ENCODE measurements at places on chromosomes 1 and 21.
A peak's percentile ranks its signal among the peaks of the same experiment; 100 is the strongest.

DNA sequence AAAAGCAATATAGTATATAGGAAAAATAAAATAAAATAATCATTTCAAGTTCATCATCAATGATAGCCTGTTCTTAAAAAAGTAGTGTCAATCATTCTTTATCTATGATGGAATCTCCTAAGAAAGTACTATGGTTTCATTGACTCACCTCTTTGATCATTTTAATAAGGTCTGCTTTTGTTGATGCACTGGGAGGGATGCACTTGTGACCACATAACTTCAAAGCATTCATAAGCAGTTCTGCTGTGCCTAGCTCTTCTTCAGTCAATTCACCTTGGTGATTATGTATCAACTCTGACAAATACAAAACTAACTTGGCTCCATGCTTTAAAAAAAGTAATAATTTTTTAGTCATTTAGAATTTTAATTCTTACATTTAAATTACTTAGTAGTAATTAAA is 84.8 kb upstream of the GNG4 start:
- DNase-seq: no peak

GRCh38 chr21:45467221-45467779 is 62.3 kb downstream of the COL18A1 start:
- no peak for DNase-seq

DNA sequence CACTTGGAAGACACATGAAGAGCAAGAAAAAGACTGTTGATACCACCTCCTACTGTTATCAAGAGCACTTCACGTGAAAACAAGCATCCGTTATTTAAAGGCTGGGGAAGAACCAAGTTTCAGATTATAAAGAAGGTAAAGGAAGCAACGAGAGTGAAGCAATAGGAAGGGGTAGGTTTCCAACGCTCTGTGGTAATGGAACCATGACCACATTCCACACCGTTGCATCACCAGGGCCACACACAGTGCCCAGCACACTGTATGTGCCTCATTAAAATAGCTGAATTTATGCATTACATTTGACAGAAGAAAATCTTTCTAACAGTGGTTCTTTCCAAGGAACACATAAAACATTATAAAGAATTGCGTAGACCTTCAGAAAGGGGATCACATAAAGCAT is 435.8 kb downstream of the MRPL39 start:
- DNase-seq: no peak

DNA sequence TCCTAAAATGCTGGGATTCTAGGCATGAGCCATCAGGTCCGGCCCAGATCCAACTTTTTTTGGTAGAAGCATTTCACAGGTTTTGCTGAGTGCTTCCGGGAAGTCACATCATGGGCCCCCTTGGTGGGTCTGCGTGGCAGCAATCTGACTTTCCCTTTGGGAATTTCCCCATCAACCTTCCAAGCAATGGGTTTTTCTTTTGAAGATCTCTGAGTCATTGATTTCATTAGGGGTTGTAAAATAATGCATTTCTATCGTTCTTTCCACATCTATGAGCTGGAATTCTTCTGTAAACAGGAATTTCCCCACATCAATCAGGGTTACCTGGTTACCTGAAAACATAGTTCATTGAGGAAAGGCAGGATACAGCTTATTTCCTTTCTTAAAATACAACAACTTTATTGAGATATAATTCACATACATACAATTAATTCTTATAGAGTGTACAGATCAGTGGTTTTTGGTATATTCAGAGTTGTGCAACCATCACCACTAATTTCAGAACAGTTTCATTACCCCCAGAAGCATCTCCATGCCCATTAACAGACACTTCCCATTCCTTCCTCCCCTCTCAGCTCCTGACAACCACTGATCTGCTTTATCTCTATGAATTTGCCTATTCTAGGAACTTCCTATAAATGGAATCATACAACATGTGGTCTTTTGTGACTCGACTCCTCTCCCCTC is 9.9 kb upstream of the ZBTB17 start:
- no peak for DNase-seq

DNA sequence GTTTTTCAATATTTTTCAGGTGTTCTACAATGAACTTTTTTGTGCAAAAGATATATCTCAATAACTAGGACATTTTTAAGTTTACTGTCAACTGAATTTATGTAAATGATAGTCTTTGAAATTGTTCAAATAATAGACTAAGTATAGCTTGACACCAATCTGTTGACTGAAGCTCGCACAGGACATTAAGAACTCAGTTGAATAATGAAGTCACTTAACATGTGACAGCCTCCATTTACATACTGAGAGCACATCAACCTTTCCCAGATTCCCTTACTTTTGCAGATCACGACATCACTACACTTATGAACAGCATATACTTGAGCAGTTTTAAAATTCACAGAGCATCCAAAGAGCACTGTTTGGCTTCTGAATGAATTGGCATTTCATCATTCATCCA is 268.2 kb downstream of the LRRC7 start:
- DNase-seq: no peak

DNA sequence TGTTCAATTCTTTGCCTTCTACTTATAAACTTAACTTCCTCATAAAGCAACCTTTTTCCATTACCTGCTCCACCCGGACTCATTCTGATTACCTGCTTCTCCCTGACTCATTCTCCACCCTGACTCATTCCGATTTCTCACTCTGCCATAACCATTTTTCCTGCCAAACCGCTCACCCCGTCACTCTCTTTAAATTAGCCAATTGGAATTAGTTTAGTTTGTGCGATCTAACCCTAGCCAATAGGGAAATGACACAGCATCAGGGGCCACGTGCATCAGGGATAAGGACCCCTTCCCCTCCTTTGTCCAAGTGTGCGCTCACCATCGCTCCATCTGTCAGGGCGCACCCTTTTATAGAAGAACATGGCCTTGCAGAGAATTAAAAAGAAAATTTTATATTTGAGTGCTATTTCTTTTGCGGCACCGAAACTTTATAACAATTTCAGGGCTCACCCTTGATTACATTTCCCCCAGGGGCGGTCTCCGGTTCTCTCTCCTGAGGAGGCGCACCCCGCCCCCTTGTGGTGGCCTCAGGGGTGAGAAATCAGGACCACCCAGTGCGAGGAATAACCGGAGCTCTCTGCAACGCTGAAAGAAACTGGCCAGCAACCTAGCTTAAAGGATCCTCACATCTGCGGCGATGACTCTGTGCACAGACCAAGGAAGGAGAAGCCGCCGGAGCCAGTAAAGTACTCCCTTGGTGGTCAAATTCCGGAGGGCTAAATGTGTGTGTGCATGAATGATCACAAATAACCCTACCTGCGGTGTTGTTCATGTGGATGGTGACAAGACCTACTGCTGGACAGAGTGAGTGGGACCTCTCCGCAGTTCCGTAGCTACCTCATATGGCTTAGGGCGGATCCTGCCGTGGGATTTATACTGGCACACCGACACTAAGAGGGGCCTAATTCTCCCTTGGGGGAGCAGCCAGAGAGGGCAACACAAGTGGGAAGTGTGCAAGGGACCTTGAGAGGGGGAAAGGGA is 30.3 kb upstream of the CBR3 start:
- peak; percentile 51 for DNase-seq

- DNase-seq: no peak
Observed at GRCh38 chr1:217528271-217528670, 102.6 kb downstream of the GPATCH2 start.

DNA sequence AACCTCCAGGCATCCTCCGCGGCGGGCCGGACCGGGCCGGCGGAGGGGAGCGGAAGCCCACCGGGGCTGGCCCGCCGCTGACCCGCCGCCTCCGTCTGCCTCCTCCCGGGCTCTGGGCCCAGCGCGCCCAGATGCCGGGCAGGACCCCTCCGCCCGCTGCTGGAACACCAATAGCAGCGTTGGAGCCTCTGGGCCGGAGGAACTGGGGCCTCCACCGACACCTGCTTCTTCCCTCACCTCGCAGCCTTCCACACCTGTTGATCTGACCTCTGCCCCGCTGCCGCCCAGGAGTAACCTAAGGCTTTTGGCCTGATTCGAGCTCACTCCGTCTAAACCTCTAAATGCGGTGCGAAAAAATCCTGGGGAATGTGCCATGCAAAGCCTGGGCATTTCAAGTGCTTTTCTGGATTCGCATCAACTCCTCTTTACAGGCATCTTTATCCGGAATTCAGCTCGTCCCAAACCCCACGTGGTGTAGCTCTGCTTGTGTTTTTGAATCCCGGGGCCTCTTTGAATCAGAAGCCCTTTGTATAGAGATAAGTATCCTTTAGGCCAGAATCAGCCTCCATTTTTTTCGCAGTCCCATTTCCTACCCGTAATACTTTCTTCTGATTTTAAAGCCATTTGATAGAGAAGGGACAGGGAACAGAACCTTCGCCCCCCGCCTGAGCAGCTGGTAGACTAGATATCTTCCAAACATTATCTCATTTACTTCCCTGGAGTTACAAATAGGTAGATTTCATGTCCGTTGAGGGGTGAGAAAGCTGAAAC is 680 bp upstream of the CNN3 start:
- no peak for DNase-seq

DNA sequence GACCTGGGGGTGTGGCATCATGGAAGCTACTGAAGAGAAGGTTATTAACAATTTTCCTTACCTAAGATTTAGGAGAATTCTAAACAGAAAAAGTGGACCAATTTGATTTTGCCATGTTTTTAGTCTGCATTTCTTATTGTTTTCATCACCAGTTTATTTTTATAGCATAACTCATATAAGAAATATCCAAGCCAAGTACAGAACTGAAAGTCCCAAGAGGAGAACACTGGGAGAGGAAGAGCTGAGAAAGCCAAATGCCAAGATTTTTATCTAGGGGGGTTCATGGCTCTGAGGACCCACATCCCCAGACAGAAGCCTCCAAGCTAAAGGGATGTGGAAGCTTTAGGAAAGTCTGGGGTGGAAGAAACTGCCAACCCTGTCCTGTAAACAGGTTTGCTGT is 109.4 kb upstream of the DUSP10 start:
- no peak for DNase-seq

GRCh38 chr21:24737296-24737850 is 869.9 kb downstream of the MRPL39 start:
- no peak for DNase-seq

GRCh38 chr1:95640746-95641145 is 406.7 kb downstream of the RWDD3 start:
- DNase-seq: no peak

DNA sequence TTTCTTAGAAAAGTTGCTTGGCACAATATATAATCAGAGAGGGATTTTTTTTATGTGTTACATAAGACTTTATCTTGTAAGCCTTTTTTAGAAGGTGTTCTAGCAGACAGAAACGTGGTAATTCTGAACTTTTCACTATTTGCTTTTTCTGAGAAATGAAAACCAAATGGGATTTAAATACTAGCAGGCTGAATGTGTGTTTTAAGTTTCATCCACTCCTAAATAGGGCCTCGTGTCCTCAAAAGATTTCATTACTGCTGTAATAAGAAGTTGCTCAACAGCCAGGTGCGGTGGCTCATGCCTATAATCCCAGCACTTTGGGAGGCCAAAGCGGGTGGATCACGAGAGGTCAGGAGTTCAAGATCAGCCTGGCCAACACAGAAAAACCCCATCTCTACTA is 44.7 kb upstream of the FMO2 start:
- no peak for DNase-seq

GRCh38 chr1:7692005-7692404 is 79.1 kb upstream of the VAMP3 start:
- DNase-seq: no peak

- no peak for DNase-seq
Observed at GRCh38 chr1:3073489-3074296, 4.7 kb downstream of the PRDM16 start.

GRCh38 chr1:11157867-11158266 is 31.3 kb upstream of the ANGPTL7 start:
- DNase-seq: no peak

DNA sequence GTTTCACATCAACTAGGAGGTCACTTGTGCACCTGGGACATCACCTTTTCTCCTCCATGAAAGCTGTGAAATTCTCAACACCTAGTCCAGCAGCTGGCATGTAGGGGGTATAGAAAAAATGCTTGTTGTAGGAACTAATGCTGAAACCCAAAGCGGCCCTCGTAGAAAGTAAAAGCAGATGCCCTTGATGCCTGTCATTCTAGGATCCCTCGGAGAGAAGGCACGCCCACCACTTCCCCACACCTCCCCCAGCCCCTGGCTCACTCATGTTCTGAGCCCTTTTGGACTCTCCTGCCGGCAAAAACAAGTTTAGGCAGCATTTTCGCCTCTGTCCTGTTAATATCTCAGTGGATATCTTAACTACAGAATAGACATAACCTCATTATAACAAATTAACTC is 36.5 kb downstream of the RIPK4 start:
- DNase-seq: no peak

- no peak for DNase-seq
Observed at GRCh38 chr1:5513179-5513578, 479.0 kb downstream of the NPHP4 start.
